Esophagus squamous epithelium (tissue), 5 donors: ENCODE measurements at places on chromosomes 7 and 10.

- DNase-seq, result no peak
These were observed 426.5 kb upstream of the NFE2L3 start for GRCh38 chr7:25725451-25725850.

- DNase-seq, result no peak
These were observed 104.0 kb upstream of the GAD2 start for GRCh38 chr10:26112532-26112931.

GRCh38 chr10:34163075-34163905 is 651.8 kb downstream of the PARD3 start:
- no peak for DNase-seq

DNA sequence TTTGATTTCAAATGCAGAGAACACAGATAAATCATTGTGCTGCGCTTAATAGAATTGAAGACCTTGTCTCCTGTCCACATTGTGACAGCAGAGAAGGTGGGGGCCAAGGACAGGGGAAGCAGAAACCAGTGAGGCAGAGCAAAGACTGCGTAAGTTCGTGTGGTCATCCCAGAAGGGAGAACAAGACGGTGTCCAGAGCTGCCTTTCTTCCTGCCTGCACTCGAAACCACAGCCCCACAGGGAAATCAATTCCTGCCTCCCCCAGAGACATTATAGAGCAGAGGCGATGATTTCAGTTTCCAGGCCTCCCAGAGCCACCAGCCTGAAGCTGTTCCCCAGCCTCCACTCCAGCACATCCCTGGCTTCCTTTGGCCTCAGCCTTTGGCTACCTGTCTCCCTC is 39.7 kb upstream of the UCN3 start:
- no peak for DNase-seq

- DNase-seq, result no peak
These were observed 1.3 kb downstream of the STAMBPL1 start for GRCh38 chr10:88881320-88881719.

GRCh38 chr7:141475679-141476078 is 75.5 kb upstream of the AGK start:
- DNase-seq, result no peak

DNA sequence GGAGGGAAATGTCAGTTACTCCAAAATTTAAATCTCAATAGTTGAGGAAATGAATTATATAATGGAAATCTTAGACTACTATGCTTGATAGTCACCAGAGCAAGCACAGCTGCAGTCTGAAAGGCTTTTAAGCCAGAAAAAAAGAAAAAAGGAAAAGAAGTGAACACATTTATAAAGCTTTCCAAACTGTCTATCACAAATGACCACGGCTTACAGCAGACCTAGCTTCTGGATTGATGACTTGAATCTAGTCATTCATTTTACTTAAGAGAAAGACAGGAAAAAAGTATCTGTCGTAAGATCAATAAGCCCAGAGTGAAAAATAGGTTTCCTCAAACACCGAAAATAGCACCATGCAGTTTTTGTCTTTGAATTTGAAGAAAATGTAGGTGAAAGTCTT is 67.9 kb upstream of the OGDHL start:
- no peak for DNase-seq

DNA sequence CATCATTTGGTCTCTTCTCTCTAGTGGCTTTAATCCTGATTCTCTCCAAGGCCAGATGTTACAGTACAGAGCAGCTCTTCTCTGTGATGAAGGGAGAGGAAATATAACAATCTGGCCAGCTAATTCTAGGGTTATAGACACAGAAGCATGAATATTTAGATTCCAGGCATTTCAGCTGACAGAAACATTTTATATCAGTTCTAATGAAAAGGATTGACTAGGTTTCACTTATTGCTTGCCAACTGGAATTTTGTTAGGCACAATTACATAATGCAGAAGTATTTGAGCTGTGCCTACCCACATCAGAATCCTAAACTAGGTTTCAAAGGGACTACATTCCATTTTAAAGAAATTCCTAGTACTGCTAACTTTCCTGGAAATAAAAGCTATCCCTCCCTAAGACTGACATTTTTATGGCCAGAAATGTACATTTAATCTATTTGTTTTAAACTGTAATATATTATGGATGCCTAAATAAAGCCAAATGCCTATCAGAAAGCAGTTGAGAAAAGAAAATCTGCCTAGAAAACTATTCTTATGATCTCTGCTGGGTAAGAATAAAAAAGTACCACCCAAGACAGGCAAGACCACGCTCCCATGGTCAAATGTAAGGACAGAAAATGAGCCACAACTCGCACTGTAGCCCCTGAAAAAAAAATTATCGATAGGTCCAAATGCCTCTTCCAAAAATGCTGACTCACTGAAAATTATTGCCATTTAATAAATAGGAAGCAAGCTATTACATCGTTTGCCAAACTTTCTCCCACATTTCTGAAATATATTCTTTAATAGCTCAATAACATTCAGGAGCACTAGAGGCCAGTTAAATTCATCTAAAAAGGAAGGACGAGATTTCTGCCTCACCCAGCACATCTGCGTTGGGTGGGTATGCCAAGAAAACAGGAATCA is 498.1 kb downstream of the KCNMA1 start:
- DNase-seq, result no peak

GRCh38 chr10:78659598-78659967 is 409.2 kb upstream of the ZMIZ1 start:
- no peak for DNase-seq

DNA sequence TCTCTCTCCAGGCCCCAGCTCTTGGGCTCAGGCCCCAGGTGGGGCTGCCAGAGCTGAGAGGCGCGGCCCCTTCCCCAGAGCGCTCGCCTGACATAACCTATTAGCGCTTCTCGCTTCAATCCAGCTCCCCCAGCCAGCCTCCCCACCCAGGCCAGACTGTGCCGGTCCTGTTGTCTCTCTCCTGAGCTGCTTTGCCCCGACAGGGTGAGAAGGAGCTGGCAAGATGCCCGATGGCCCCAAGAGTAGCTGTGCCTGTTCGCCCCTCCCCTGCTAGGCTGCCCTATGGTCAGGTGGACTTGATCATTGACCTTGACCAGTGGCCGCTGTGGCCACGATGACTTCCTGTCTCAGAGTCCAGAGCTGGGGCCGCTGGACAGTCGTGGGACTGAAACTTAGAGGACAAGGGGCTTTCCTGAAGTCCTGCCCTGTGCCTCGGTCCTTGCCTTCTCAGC is 9.1 kb downstream of the TMEM270 start:
- no peak for DNase-seq

GRCh38 chr10:110861930-110862649 is 9.6 kb upstream of the PDCD4 start:
- DNase-seq, result no peak

GRCh38 chr7:131369354-131369753 is 41.7 kb downstream of the MKLN1 start:
- DNase-seq, result no peak

DNA sequence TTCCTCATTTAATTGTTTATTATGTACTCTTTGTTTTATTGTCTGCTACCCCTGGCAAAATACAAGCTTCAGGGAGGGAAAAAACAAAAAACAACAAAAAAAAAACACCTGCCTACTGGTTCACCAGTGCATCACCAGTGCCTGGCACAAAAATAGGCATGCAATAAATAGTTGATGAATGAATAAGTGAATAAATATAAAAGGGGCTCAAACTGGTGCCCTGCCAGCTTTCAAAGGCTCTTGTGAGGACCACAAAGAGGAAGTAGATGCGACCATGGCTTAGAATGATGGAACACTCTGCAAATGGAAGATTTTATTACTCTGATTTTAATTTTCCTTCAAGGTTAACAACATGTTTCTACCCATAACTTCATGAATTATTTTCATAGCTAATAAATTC is 213.0 kb upstream of the INHBA start:
- DNase-seq, result no peak

- no peak for DNase-seq
These were observed 108.7 kb downstream of the PLCE1 start for GRCh38 chr10:94102436-94102835.

GRCh38 chr7:6251653-6252052 is 20.8 kb downstream of the CYTH3 start:
- DNase-seq, result no peak

- DNase-seq, result no peak
These were observed 318.7 kb downstream of the BBS9 start for GRCh38 chr7:33448035-33448434.

DNA sequence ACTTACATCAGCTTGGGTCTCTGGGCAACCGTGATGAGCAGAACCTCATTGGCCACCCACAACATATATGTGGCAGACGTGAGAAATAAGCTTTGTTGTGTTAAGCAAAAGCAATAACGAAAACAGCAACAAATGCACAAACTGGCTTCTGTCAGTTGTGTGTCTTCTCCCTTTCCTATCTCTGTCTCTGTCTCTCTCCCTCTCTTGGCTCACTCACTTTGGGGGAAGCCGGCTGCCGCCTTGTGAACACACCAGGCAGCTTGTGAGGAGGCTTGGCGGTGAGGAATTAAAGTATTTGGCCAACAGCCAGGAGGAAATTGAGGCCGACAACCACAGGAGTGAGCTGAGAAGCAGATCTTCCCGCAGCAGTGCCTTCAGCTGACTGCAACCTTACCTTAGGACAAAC is 21.9 kb upstream of the CDCA7L start:
- DNase-seq, result no peak

GRCh38 chr7:73905360-73905759 is 44.4 kb downstream of the TMEM270 start:
- DNase-seq, result no peak

DNA sequence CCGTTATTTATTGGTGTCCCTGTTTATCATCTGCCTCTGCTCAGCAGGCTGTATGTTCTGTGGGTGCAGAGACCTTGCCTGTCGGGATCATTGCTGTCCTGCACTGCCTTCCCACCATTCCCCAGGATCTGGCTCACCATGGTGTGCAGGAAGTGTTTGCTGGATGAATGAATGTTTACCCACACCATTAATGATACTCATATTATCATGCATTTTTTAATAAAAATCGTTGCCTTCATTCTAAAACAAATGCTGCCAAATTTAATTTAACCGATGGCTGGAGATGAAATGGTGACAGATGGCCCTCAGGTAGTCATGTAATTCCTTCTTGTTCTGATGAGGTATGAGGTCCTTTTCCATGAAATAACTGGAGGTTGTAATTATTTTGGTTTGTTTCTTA is 22.5 kb downstream of the PLPP4 start:
- DNase-seq, result no peak

- no peak for DNase-seq
These were observed 23.5 kb upstream of the GPR146 start for GRCh38 chr7:1020849-1021251.

DNA sequence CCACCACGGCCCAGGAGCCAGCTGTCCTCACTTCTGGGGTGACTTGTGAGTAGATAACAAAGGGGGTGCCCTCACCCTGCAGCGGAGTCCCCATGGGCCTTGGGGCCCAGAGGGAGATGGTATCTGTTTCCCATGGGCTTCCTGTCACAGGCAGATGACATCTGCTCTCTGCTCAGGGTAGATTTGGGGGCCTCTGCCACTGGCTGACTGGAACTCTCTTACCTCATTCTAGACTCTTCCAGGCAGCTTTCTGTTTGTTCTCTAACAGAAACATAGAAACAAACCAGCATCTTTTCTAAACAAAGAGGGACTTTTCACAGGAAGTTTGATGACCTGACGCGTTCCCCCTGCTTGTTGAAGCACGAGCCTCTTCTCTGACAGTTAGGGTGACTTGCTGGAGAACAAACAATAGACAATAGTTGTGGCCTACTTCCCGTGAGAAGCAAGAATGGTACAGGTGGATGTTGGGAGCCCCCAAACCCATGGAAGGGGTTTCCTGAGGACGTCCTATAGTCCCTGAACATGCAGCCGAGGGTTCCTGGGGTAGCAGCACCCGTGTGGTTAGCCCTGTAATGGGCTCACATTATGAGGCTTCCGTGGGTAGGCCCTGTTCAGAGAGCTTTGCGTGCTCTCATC is 61.6 kb downstream of the GRK5 start:
- no peak for DNase-seq

GRCh38 chr7:2824678-2825461 is 19.2 kb downstream of the GNA12 start:
- DNase-seq, result no peak

GRCh38 chr7:47415318-47416212 is 166.3 kb downstream of the TNS3 start:
- no peak for DNase-seq

GRCh38 chr10:111473361-111473760 is 396.5 kb downstream of the ADRA2A start:
- DNase-seq, result no peak

DNA sequence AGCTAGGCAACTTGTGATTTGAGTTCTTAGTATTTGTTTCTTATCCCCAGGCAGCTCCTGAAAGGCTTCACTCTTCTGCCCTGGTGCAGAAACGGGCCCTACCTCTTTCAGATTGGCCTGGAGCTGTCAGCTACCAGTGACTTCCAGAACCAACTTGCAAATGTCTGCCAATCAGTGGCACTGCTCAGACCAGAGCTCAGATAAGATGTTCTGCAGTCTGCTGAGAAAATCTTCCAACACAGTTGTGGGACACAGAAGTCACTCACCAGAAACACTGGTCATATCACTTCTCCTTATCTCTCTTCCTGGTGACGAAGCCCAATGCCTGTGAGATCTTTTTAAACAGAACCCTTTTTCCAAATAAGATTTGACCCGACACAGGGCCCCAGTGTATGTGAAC is 81.9 kb upstream of the DUSP5 start:
- DNase-seq, result no peak

- no peak for DNase-seq
These were observed 177.8 kb downstream of the PIP4K2A start for GRCh38 chr10:22536620-22537019.

GRCh38 chr7:91248996-91249395 is 15.2 kb upstream of the FZD1 start:
- no peak for DNase-seq

GRCh38 chr10:5549462-5550249 is 24.9 kb downstream of the CALML3 start:
- DNase-seq, result no peak

- DNase-seq, result no peak
These were observed 375.8 kb upstream of the VSTM2A start for GRCh38 chr7:54166419-54166818.

GRCh38 chr10:32142646-32143045 is 86.4 kb upstream of the KIF5B start:
- DNase-seq, result no peak

DNA sequence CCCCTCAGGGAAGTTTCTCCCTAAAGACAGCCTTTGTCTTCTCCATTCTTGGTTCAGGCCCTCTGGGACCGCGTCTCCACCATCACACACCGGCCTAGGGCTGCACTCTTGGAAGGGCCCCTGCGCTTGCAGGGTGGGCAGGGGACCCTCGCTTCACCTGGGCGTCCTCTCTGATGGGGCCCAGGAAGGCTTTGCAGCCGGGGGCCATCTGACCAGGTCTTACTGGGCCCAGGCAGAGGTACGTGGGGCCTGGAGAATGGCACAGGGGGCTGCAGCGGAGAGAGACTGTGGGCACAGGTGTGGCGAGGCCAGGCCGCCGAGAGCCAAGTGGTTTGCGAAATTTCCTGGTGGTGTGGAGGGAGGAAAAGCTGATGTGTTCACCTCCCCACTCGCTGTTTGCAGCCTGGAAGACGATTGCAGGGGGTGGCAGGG is 44.4 kb downstream of the ALOX5 start:
- no peak for DNase-seq

- no peak for DNase-seq
These were observed 26.3 kb downstream of the GUSB start for GRCh38 chr7:65955718-65956117.

GRCh38 chr10:80457554-80458262 is 3.6 kb downstream of the TSPAN14 start:
- no peak for DNase-seq

GRCh38 chr10:94092848-94093247 is 99.1 kb downstream of the PLCE1 start:
- no peak for DNase-seq

- no peak for DNase-seq
These were observed 2.2 kb downstream of the GUSB start for GRCh38 chr7:65979583-65980477.

- no peak for DNase-seq
These were observed 33.8 kb downstream of the NACAD start for GRCh38 chr7:45055016-45055415.
